Caco-2 (cell line): ENCODE measurements at places on chromosomes 6 and 20. TPM values are rescaled to one million over a fixed set of nuclear protein-coding genes. Genes with fewer than 3 reads are reported as not detected.

GRCh38 chr6:169169375-169169774 lies 84.3 kb downstream of the THBS2 start:
- no peak for DNase-seq

The IRAK1BP1 gene
- 1.7 and 1.8 TPM in 2 replicates for total RNA-seq

GRCh38 chr20:326645-327185 lies 1.4 kb downstream of the SOX12 start:
- DNase-seq = peak; percentile 59

The TUBB1 gene
- total RNA-seq = 0.16 and 0.18 TPM in 2 replicates

GRCh38 chr20:47981222-47981621 lies 195.9 kb upstream of the SULF2 start:
- DNase-seq = no peak

The GSTA2 gene
- total RNA-seq = 51.6 and 65.4 TPM in 2 replicates

GRCh38 chr20:24773168-24773567 lies 175.9 kb upstream of the CST7 start:
- no peak for DNase-seq

GRCh38 chr6:135043364-135043763 lies 11.3 kb downstream of the HBS1L start:
- no peak for DNase-seq

DNA sequence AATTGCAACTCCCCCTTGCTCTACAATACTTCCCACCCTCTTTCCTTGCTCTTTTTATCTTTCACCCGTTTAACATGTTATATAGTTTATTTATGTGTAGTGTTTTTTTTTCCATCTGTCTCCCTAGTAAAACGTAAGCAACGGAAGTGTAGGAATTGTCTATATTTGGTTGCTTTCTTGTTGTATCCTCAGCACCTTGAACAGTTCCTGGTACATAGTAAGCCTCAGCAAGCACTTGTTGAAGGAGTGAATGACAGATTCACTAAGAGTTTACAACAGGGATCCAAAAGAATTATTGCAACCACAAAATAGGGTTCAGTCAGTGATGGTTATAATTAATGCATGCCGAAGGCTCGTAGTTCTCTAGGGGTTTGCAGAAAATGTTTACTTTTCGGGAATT lies 242.7 kb downstream of the SAMD5 start:
- DNase-seq = no peak

- DNase-seq = no peak
These were observed 67.0 kb downstream of the IYD start for GRCh38 chr6:150435832-150436231.
